ENCODE measurements at places on chromosomes 5 and 9.

GRCh38 chr5:110854200-110854599, 115.4 kb downstream of the SLC25A46 start:
- no peak for DNase-seq

DNA sequence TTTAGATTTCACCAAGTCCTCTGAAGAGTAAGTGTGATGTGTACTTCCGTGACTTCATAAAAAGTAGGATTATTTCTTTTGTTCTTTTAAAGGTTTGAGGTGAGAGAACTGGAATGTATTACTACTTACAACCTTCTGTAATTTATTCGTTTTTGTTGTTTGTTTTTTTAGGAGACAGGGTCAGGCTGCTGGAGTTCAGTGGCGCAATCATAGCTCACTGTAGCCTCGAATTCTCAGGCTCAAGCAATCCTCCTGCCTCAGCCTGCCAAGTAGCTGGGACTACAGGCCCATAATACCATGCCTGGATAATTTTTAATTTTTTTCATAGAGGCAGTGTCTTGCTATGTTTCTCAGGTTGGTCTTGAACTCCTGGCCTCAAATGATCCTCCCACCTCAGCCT, 68.3 kb upstream of the RETREG1 start:
- no peak for DNase-seq

DNA sequence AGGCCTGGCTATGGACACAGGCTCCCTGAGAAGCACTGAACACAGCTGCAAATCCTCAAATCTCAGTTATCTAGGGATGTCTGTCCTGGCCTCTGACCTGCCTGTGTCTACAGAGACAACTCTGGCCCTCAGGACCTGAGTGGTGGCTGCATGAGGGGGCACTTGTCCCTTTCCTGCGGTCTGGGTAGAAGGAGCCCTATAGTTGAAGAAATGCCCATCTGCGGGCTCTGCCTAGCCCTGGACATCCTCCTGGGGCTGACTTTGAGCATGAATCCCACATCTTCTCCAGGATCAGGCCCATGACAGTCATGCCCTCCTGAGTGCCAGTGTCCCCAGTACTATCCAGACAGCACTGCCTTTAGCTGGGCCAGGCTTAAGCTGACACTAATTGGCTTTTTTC, 10.0 kb downstream of the DNAJB5 start:
- no peak for DNase-seq

- DNase-seq = no peak
Measured at GRCh38 chr5:131488463-131488862, 146.6 kb downstream of the RAPGEF6 start.

- no peak for DNase-seq
Measured at GRCh38 chr9:1604942-1605560, 410.1 kb upstream of the SMARCA2 start.
